ENCODE measurements at places on chromosomes 4 and X.

DNA sequence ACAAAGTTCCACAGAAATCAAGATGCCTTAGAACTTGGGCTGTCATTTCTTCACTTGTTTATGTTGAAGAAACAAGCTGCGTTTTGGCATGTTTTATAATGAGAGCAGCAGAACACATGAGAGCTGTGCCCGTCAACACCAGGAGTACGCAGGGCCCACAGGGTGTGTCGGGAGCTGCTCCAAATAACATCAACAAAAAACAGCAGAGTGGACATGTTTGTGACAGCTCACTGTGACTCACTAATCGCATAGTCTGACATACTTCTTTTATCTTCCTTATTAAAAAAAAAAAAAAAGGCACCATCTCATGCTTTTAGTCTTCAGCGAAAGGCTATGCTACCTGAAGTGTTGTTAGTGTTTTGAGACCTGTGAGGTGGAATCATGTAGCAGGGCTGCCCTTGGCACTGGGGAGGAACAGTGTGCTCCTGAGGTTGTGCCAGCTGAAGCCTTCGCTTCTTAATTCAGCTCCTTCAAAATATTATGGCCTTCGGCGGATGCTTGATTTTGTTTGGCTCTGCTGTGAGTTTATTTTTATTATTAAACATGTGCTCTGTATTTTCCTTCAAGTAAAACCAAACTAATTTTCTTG, 32.8 kb downstream of the FHDC1 start:
- no peak for DNase-seq

DNA sequence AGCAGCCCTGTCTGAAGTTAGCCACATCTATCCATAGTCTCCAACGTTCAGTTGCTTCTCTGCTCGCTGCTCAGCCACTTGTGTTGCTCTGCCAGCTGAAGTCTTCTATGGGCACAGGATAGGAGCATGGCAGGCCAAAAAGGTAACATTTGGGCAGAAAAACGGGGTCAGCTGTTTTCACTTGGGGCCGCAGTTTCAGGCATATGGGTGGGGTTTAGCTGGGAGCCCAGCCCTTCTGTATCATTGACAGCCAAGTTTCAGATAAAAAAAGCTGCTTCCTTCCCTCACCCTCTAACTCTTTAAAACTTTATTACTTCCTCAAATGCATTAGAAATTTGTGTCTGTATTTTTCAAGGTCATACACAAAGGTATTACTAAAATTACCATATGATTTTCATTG, 18.4 kb upstream of the MANBA start:
- DNase-seq = no peak

DNA sequence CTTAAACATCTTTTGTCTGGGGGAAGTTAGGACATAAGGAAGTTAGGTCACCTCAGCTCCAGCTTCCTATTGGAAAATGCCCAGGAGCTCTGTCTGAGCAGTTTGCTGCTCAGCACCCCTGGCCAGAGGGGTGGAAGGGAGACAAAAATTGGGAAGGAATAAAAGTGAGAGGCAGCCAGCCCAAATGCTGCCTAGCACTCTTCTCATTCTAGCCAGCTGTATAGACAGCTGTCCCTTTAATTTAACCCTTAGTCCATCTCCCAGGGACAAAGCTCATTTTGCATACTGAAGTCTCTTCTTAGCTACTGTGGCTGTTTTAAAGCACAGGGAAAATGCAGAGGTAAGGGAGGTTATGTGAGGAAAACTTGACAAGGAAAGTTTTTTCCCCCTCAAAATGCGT, 89.5 kb upstream of the CITED1 start:
- no peak for DNase-seq

- DNase-seq = peak; percentile 15
Observed at GRCh38 chrX:120310861-120311726, at the start of gene TMEM255A. TSS of gene TMEM255A (minus strand) at chrX:120311461. CDS start at chrX:120311309, 152 bp downstream.

GRCh38 chrX:421646-422391, 35.1 kb upstream of the PPP2R3B start:
- no peak for DNase-seq

DNA sequence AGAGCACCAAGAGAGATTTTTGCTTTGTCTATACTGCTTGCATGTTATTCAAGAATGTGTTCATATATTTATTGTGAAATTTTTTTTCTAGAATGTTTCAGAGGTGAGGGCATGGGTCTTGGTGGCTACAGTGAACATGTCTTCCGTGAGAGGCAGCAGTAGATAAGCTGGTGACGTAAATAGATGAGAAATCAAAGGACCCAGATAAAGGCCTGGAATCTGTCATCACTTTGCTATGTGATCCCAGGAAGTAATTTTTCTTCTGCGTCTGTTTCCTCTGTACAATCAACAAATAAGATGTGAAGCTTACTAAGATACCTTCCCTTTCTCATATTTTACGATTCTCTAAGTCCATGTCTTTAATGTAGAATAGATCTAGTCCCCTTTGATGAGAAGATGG, 129.1 kb downstream of the COL4A6 start:
- DNase-seq = no peak

DNA sequence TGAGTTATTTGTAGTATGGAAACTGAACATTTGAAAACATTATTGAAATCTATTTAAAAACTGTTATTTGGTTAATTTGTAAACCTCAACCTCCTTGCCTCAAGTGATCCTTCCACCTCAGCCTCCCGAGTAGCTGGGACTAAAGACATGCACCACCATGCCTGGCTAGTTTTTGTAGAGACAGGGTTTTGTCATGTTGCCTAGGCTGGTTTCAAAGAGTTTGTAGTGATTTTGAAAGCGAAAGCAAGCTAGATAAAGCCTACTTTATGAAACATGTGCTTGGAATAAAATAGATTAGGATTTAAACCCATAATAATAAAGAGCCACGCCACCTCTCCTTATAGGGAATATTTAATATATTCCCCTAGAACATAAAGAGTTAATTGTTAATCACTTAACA, 23.5 kb downstream of the ARSJ start:
- no peak for DNase-seq

DNA sequence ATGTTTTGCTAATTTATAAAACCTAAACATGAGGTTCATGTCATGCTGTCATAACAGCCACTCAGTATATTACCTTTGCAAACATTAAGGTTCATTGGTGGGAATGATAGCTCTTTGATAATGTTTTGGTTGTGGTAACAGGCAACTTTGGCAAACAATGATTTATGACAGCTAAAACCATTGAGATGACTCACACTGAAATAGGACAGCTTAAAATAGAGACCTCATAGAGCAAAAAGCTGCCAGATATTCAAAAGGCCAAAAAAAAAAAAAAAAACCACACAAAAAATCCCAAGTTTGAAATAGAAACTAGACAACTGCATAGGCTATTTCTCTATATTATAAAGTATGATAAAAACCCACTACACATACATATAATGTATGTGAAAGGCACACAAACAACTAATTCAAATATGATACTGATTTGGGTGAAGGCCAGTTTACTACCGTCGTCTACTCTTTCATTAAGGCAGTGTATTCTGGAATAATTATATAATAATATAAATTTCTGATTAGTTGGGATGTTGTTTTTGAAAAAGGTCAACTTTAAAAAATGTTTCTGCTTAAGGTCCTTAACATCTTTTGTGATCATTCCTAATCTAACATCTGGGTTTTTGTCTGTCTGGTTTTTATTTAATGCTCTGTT, 646.0 kb upstream of the PITX2 start:
- no peak for DNase-seq

DNA sequence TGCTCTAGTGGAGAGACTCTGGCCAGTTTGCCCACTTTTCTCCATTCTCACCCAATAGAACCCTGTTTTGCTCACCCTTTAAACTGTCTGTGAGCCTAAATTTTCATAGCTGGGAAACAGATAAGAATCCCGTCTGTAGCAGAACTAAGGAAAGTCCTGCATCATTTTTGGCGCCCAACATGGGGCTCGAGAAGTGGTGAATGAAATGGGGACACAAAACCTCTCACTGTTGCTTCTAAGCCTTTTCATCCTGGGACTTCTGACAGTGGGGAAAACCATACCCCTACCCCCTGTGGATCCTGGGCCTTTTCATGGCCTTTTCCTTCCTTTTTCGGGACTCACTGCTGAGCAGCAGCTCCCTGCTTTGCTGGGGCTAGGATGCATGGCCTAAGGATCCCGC, 189.9 kb downstream of the INPP4B start:
- DNase-seq = peak; percentile 12

- DNase-seq = no peak
Observed at GRCh38 chr4:15118292-15118691, 116.0 kb downstream of the CPEB2 start.

DNA sequence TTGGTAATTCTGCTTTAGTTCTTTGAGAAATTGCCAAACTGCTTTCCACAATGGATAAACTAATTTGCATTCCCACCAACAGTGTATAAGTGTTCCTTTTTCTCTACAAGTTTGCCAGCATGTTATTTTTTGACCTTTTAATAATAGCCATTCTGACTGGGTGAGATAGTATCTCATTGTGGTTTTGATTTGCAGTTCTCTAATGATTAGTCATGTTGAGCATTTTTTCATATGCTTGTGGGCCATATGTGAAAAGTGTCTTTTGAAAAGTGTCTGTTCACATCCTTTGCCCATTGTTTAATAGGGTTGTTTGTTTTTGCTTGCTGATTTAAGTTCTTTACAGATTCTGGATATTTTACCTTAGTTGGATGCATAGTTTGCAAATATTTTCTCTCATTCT, 25.9 kb downstream of the ENPEP start:
- no peak for DNase-seq

DNA sequence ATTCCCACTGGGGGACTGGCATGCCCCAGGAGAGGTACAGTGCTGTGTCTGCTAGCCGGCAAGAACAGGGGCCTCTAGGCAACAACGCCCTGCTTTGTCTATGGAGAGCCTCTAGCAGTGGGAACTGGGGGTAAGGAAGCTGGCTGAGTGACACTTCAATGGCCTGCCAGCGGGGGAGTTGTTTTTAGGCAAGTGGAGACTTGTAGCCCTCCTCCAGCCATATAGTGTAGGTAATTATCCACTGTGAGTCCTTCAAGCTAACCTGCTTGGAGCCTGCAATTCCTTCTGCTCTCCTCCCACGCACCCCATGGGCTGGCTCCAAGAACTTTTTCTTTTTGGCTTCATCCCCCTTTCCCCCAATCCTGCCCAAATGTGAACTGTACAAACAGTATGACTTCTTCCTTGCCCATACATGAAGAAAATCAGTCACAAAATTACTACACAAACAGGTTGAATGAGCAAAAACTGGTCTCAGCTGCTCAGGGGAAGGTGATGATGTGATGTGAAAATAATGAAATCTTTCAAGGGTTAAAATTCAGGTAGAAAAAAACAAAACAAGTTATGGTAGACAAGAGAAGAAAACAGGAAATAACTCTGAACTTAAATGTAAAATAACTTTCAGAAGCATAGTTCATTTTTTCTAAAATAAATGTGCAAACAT, 33.1 kb downstream of the LEF1 start:
- peak; percentile 29 for DNase-seq

DNA sequence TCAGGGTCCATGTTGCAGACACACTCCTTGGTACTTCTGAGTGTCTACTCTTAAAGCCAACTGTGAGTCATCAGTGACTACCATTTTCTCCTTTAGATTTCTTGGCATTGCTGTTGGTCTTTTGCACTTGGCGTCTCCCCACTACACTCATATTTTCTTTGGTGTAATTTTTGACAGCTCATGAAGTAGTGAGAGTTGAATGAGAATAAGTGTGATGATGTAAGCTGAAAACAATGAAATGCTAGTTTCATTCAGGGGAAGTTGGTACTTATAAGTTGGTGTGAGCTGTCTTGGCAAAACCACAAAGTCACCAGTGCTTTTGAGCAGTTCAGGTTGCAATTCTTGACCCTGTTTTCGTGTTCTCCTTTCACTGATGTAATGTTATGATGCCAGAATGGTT, 142.9 kb upstream of the ARX start:
- no peak for DNase-seq

DNA sequence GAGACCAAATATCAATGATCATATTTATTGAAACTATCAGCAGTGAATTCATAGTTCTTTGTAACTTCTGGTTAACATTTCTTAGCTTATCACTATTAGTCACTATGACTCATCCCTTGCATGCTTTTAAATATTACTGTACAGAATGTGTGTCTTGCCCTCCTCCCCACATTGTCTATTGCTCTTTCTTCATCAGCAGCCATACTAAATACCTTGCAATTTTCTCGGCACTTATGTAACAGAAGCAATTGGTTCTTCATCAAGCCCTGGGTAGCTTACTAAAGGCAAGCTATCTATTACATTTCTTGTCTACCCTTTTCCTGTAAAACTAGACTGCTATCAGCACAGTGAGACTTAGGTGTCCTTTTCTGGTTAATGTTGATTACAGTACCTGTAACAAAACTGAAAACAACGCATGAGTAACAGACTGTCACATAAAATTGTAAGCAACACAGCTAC, 8.2 kb downstream of the KLHL4 start:
- DNase-seq = no peak

DNA sequence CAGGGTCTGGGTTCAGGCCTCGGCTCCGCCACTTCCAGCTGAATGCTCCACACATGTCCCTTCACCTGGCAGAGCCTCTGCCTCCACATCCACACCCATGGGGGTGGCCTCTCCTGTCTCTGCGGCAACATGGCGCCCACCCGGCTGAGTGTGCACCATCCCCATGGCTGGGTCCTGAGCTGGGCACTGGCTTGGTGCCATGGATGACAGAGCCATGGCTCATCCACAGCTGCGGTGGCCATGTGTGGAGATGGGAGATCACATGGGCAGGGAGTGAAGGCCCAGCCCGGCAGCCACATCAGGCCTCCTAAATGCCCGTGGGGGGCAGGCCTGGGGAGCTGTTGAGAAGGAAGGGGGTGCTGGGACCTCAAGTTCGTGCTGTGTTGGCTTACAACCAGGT, 213.7 kb downstream of the AFAP1 start:
- DNase-seq = no peak

DNA sequence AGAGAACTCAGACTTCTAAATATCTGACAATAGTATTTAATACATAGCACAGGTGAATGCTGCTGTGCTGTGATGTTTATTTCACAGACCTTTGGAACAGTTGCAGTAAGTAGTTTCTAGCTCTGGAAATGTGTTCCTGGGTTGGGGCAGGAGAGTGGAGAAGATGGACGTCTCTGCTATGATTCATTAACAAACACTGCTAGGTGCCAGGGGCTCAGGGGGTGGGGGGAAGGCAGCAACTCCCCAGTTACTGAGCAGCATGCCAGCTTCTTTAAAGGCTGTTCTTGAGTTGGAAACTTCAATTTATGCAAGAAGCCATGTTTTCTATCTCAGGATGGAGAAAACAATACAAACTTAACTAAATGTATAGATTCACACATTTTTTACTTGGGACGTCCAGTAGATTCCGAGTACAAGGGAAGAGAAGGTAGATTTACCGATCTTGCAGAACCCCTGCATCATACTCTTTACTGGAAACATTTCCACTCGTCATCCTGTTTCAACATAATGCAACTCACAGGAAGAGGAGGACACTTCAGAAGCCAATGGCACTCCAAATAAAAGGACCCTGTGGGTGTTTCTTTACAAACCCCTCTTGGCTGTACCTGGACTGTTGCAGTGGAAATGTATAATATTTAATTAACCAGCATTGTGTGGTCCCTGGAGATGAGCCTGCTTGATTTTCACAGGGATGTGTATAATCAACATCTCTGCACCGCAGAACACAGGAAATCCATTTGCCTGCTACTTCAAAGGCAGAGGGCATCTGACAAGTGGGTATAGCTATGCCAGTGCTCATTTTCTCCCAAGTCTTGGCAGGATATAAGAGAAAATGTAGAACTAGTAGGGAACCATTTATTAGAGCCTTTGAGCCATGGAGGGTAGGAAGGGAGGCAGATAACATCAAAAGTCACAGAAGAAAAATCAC, 171.4 kb downstream of the SH3KBP1 start:
- no peak for DNase-seq

All from CD4-positive, alpha-beta T cell treated with Interleukin-6 for 4 hours (primary cell).